Retina (tissue), 1 donor: ENCODE measurements at places on chromosomes 6 and 20.
A peak's percentile ranks its signal among the peaks of the same experiment; 100 is the strongest.

- DNase-seq = no peak
Measured at GRCh38 chr6:68080074-68080473, 555.0 kb upstream of the ADGRB3 start.

DNA sequence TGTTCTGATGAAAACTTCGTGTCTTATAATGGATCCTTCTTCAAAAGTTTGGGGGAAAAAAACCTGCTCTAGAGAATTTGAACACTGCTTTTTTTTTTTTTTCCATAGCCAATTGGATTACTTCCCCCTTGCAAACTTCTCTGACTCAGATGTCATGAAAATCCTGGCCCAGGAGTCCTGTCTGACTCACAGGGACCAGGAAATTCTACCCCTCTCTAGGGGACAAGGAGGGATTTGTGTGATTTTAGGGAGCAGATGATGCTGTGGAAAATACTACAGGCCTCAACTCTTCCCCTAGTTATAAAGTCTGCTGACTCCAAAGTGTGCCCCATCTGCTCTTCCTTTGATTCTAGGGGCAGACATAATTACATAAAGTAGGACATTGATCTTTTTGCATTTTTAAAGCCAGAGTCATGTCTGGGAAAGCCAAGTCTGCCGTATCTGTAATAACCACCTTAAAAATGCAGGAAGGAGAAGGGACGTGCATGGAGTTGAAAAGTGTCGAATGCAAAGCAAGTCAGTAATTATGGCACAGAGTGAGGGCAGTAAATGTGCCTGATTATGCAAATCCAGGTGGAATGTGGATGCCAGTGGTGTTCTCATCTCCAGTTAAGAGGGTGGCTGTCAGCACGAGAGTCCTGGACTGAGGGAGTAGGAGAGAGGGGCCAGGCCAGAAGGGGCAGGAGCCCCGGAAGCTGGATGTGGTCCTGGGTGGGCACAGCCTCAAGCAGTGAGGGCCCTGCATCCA lies 144.3 kb upstream of the SULF2 start:
- DNase-seq = no peak

GRCh38 chr20:14991023-14991422 lies 653.6 kb upstream of the FLRT3 start:
- DNase-seq = no peak

GRCh38 chr20:63363981-63364561 lies 2.9 kb upstream of the CHRNA4 start:
- DNase-seq = peak; percentile 61

DNA sequence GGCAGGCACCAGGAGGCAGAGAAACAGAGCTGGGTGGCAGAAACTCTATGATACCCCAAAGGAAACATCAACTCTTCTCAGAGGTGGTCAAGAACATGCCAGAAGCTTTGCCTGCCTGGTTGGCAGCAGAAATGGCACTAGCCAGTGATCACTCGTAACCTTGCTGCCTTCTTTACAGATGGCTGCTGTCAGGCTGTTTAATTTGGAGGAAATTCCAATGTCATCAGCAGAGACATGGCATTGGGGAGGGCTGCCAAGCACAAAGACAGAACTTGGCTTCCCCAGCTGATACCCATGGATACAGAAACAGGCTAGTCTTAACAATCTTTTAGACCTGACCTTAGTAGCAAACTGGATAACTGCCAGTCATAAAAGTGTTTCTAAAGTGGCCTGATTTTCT lies 153.6 kb downstream of the GMPR start:
- DNase-seq = no peak

DNA sequence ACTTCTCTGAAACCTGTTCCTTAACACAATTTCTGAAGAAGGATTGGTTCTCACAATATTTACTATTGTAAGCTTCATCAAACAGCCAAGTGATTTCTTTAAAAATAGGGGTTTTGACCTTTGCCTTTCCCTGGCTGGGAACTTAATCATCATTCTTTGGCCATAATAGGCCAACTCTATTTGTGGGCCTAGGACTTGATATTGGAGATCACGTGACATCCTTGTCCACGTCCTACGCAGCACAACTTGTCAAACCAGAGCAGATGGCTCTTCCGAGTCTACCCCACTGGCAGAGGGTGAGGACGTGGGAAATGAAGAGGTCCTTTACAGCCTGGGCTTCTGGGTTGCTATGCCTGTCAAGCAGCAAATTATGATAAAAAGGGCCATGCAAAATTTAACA lies 1030.6 kb downstream of the KIF16B start:
- no peak for DNase-seq

DNA sequence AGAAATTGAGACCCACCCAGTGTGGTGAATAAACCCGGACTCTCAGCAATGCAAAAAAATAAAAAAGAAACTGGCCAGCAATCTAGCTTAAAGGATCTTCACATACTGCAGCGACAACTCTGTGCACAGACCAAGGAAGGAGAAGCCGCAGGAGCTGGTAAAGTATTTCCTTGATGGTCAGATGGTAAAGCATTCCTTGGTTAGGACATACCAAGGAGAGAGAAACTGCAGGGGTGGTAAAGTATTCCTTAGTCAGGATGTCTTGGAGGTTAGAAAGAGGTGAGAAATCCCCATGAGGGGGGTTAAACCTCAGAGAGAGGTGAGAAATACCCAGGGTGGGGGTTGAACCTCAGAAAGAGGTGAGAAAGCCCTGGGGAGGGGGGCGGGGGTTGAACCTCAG lies 86.8 kb downstream of the PLG start:
- DNase-seq = no peak

DNA sequence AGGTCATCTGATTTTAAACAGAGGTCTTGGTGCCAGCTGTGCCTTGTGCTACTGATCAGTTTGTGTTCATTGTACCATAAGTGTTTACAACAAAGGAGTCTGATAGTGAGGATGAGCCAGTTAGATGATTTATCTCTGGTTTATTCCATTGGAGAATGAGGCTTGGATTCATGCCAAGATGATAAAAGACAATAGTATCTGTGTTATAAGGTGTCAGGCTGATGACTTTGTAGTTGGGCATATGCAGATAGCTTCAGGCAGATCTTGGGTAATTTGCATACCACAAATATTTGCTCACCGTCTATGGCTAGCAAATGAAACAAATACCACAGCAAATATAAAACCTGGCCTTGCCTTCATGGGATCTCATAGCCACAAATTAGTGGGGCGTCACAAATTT lies 43.3 kb upstream of the PHACTR2 start:
- no peak for DNase-seq

DNA sequence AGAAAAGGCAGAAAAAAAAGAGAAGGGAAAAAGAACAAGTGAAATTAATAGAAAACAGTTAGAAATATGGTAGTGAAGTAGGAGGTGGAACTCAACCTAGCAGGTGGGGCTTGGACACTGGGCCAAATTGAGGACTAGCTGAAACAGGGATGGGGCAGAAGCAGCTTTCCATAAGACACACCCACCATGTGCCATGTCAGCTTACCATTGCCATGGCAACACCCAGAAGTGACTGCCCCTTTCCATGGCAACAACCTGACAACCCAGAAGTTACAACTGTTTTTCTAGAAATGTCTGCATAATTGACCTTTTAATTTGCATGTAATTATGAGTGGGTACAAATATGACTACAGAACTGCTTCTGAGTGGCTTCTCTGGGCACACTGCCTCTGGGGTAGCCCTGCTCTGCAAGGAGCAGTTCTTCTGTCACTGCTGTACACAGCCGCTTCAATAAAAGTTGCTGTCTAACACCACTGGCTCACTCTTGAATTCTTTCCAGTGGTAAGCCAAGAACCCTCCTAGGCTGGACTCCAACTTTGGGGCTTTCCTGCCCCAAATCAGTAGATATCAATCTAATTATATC lies 35.9 kb upstream of the SLC24A3 start:
- no peak for DNase-seq

- no peak for DNase-seq
Measured at GRCh38 chr6:39540454-39540853, 184.8 kb downstream of the KIF6 start.

GRCh38 chr20:48594533-48594932 lies 233.3 kb downstream of the PREX1 start:
- DNase-seq = no peak

DNA sequence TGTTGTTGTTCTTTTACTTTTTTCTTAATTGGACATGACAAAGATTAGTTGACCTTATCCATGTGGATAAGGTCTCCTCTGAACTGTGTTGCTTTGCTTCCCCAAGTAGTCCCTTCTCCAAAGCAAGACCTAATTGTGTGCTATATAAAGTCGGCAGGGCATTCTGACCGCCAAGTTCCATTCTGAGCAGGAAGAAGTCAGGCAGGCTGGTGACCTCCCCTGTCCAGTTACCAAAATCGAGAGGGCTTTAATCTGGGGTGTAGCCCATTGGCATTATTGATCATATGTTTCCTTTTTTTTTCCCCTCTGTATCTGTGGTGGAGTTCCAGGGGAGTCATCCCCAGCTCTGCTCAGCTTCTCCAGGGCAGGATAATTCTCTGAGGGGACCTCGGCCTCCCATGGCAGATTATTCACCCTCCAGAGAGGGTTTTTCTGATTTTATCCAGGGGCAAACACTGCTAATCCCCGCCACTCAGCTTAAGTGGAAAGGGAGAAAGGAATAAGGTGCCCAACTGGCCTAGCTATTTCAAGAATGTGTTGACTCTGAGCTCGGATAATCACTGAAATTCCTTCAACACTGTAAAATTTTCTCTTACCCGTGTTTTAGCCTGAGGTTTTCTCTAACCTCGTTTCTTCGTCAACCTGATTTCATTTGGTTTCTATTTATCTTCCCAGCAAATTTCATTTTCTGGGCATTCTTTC lies 71.8 kb upstream of the L3MBTL3 start:
- DNase-seq = no peak

DNA sequence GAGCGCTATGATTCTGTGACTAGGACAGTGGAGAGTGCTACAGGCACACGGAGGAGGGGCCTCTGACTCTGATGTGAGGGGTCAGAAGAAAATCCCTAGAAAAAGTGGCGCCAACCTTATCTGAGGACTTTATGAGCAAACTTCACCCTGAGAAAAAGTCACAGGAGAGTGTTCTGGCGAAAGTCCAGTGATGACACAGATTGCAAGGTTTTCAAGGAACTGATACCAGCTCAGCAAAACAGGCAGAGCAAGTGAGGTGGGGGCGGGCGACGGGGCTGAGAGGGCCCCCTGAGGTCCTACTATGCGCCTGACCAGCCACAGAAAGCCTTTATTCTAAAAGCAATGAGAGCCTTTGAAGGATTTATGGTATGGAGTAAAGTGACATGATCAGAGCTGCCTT lies 73.3 kb downstream of the SLC22A23 start:
- DNase-seq = no peak

- DNase-seq = no peak
Measured at GRCh38 chr20:2298116-2298515, 2.3 kb downstream of the TGM3 start.

GRCh38 chr6:10073341-10073740 lies 341.5 kb downstream of the TFAP2A start:
- no peak for DNase-seq

GRCh38 chr20:18639501-18639979 lies 51.7 kb downstream of the DTD1 start:
- no peak for DNase-seq

GRCh38 chr6:27642744-27643456 lies 170.0 kb upstream of the ZNF184 start:
- no peak for DNase-seq

GRCh38 chr6:56278171-56278591 lies 30.8 kb upstream of the COL21A1 start:
- peak; percentile 67 for DNase-seq

GRCh38 chr6:15414235-15414612 lies 168.4 kb downstream of the JARID2 start:
- no peak for DNase-seq

DNA sequence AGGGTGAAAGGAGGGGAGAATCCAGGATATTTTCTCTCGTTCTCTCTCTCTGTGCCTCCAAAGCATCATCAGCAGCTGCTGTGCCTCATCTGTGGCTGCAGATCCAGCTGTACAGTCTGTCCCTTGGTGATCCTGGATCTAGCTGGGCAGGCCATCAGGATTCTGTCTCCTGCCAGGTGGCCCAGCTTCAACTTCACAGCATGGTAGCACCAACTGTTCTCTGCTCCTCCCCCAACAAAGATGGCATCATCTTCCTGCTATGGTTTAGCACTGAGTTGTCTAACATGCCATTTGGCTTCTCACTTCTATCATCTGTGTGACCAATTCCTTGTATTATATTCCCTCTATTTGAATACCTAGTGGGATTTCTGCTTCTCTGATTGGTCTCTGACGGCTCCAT lies 28.6 kb upstream of the ARFGEF2 start:
- DNase-seq = no peak

GRCh38 chr6:19834858-19835257 lies 2.3 kb upstream of the ID4 start:
- no peak for DNase-seq

DNA sequence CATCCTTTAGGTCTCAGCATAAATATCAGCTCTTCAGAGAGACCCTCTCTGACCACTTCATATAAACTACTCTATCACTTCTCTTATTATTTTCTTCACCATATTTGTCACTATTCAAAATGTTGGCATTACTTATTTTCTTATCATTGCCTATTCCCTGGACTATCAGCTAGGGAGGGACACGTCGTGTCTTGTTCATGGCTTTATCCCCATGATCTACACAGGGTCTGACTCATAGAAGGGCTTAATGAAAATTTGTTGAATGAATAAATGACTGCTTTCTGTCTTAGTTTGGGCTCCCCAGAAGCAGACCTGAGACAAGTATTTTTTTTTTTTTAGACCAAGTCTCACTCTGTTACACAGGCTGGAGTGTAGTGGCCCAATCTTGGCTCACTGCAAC lies 3.0 kb upstream of the CDK5RAP1 start:
- DNase-seq = no peak

DNA sequence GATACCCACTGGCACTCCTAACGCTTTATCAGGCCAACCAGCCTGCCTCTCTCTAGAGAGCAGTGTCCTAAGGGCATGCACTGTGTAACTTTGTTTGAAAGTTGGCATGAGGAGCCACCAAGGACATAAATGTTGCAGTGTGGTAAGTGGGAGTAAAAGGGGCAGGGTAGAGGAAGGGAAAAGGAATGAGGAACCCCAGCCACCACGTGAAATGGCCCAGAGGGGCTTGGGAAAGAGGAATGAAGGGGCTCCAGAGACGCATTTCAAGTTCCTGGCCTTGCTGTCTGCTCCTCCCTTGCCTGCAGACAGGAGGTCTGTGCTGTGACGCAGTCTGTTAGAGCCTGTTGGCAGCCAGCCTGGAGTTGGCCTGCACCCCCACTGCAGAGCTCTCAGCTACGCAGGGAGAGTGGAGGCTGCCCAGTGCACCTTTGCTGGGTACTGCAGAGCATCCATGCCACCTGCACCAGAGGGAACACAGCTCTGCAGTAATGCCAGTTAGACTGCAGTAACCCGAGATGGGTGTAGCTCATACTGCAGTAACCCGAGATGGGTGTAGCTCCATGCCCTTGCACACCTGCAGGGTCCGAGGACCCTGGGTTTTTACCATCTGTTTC lies 86.8 kb upstream of the SNAP25 start:
- no peak for DNase-seq

- DNase-seq = peak; percentile 63
Measured at GRCh38 chr6:43113431-43114260, 37.5 kb downstream of the PTK7 start.

- DNase-seq = no peak
Measured at GRCh38 chr6:157121897-157122296, 201.4 kb downstream of the TMEM242 start.
